Stimulated activated CD4-positive, alpha-beta T cell treated with anti-CD3 and anti-CD28 coated beads, TNF-alpha, amount 100 ng/mL, for 48 hours (primary cell): ENCODE measurements at places on chromosomes 12 and 14.

- DNase-seq = no peak
Observed at GRCh38 chr14:96104469-96105057, 65.4 kb downstream of the C14orf132 start.

DNA sequence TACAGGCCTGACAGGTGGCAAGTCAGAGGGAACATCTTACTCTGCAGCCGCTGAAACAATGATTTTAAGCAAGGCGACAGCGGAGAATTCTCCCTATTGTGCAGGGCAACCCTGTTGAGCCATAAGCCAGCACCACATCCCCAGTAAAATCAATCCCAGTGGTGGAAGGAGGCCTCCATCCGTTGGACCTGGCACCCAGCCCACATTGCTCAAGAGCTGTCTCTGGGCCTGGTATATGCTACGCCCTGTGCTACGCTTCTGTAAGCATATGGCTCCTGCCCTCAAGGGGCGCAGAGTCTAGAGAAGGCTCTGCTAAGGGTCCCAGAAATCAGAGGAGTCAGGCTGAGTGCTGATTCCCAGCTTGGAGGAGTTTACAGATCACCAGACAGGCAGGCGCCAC lies 265.5 kb downstream of the CACNA1C start:
- DNase-seq = no peak

DNA sequence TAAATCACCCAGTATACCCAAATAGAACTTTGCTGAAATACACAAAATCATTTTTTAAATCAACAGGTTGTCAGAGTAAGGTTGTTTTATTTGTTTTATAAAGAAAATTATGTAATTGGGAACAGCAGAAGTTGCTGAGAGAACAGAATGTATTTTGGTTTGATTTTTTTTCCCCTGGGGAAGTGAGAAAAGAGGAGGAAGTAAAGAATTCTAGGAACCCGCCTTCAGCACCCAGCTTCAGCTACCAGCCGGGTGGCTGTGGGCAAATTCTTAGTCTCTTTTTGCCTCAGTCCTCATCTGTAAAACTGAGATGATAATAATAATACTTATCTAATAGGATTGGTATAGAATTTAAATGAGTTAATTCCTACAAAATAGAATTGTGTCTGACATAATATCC lies 119.4 kb downstream of the SRGAP1 start:
- no peak for DNase-seq

DNA sequence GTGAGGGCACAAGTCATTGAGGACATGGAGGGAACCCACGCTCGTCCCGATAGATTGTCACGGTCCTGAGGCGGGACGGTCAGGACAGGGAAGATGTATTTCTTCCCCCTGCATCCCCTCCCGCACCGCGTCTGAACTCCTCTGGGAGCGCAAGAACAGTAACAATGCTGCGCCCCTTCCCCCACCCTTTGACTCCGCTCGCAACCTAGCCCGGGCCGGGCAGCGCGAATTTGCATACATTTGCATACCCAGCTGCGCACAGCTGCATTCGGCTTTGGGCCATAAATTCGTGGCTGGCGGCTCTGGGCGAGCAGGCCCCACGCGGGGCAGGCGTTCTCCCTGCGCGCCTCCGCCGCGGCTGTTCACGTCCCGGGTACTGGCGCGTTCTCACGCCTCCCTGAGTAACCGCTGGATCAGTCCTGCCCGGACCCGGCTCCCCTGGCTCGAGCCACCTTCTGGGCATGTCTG lies 29.0 kb upstream of the SMUG1 start:
- DNase-seq = no peak

DNA sequence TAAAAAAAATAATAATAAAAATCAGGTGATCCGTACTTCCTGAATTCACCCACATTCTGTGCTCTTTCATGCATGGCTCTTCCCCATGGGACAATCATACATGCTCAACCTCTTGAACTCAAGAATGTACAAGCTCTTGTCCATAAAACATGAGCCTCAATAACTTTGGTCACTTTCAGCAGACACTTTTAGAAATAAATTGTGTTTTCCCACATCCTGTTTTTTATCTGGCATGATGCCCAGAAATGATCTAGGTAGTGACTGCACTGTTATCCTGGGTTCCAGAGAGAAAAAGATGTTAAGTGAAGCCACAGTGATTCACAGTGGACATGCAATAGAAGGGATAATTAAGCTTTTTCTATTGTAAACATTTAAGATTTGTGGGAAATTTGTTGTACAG lies 537.6 kb upstream of the TMEM132C start:
- no peak for DNase-seq
